ENCODE measurements at places on chromosomes 5 and 9. TPM values are rescaled to one million over a fixed set of nuclear protein-coding genes. Genes with fewer than 3 reads are reported as not detected.

Gene POU5F2
- 0.34 TPM for total RNA-seq

Gene TTC1
- 68.9 TPM for total RNA-seq

Gene GCNT1
- total RNA-seq: 16.4 TPM

Gene PDZD2
- 0.63 TPM for total RNA-seq

Gene TTC33
- total RNA-seq: 23.9 TPM

Gene INSYN2B
- not detected for total RNA-seq

Gene NUDT2
- 30.3 TPM for total RNA-seq

Gene FAM153A
- total RNA-seq: 7.8 TPM

Gene NEUROG1
- total RNA-seq: not detected

Gene C5orf58
- not detected for total RNA-seq

Gene ZNF608
- total RNA-seq: not detected

Gene SHISAL2B
- total RNA-seq: not detected

Gene FOXD4L3
- 0.10 TPM for total RNA-seq

Gene AJM1
- total RNA-seq: 3.9 TPM

Gene THG1L
- 30.6 TPM for total RNA-seq

Gene ARHGEF39
- 12.6 TPM for total RNA-seq

Gene CDH18
- not detected for total RNA-seq

Gene CCDC192
- not detected for total RNA-seq

Gene OLFML2A
- not detected for total RNA-seq

Gene TLE4
- 25.7 TPM for total RNA-seq

Gene IFNA21
- not detected for total RNA-seq

Gene SPINK4
- total RNA-seq: not detected

Gene ROPN1L
- 0.21 TPM for total RNA-seq

Gene FBXW2
- 68.3 TPM for total RNA-seq

Gene BTNL8
- not detected for total RNA-seq

Gene TMEM174
- total RNA-seq: not detected

Gene RHOBTB3
- 0.40 TPM for total RNA-seq

Gene SMIM33
- total RNA-seq: 0.10 TPM

Gene GRXCR2
- total RNA-seq: not detected

Gene EIF4E1B
- total RNA-seq: not detected

Gene PHYKPL
- total RNA-seq: 65.5 TPM

Gene COL23A1
- total RNA-seq: 0.13 TPM

Gene DOLPP1
- total RNA-seq: 22.5 TPM

Gene FGD3
- total RNA-seq: 37.8 TPM

Gene TAF11L5
- total RNA-seq: not detected

Gene GZMA
- 18.3 TPM for total RNA-seq

Gene LOX
- not detected for total RNA-seq

All from activated CD8-positive, alpha-beta memory T cell treated with anti-CD3 and anti-CD28 coated beads for 36 hours (primary cell).